NT2/D1 (cell line): ENCODE measurements at places on chromosomes 3 and 15.

DNA sequence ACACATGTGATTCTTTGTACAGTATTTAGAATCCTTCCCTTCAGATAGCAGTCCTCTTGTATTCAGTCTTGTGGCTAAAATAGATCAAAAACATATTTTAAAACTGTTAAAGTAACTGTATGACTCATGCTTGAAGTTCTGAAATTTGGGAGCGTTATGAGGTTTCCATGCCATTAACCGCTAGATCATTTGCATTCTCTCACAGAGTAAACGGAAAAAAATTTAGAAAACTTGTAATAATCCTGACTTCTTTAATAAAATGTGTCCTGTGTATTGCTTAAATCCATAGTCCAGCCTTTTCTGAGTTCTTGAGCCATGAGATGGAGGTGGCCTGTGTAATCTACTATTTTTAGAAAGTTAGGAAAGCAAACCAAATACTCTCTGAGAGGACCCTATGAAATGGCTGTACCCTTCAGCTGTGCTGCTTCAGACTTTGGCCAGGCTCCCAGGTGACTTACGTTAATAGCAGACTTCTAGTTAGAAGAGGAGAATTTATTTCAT lies 33.8 kb downstream of the MBNL1 start:
- DNase-seq = no peak

DNA sequence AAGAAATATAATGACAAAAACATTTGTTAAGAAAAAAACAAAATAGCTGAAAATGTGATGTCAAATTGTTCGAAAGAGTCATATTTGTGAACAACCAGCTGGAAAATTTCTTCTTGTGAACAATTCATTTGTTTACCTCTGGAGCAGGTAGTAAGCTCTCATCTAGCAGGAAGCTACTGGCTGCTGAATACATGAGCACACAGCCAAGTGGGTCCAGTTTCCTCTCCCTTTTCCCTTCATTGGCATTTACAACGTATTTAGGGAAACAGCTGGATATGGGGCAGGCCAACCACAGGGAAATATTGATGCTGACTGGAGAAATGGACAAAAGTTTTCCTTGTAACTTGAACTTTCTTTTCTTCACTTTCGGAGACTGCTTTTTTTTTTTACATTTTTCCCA lies 1354.7 kb upstream of the EPHA6 start:
- no peak for DNase-seq

DNA sequence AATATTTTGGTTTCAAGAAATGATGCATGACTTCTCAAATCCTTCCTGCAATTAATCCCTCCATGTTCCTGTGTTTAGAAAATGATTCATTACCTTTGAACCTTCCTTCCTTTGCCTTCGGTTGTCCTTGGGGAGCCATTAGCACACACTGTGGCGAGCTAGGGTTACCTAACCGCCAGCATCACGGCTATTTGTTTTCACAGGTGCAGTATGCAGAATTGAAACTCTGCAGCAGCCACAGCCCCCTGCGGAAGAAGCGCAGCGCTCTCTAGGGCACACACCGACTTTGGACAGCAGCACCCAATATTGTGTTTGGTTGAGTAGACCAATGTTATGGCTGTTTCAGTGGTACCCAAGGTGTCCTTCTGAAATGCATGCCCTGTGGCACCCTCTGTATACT lies 247.4 kb downstream of the MCTP2 start:
- no peak for DNase-seq

DNA sequence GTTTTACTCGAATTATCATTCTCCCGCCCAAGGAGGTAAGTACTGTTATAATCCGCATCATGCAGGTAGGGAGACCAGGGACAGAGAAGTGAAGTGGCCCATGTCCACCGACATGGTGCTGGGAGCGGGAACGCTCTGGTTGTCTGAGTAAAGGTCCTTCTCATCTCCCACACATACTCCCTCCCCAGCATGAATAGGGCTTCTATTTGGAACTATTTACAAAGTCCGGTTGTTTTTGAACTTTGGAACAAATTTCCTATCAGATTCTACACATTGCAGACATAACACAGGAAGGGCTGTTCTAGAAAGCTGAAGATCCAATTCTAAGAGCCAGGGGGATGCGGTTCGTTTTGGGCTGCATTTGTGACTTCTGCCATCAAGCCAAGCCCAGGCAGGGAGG lies 94.8 kb upstream of the TLE3 start:
- DNase-seq = no peak

- DNase-seq = no peak
Measured at GRCh38 chr3:1870738-1871137, 227.9 kb upstream of the CNTN4 start.

DNA sequence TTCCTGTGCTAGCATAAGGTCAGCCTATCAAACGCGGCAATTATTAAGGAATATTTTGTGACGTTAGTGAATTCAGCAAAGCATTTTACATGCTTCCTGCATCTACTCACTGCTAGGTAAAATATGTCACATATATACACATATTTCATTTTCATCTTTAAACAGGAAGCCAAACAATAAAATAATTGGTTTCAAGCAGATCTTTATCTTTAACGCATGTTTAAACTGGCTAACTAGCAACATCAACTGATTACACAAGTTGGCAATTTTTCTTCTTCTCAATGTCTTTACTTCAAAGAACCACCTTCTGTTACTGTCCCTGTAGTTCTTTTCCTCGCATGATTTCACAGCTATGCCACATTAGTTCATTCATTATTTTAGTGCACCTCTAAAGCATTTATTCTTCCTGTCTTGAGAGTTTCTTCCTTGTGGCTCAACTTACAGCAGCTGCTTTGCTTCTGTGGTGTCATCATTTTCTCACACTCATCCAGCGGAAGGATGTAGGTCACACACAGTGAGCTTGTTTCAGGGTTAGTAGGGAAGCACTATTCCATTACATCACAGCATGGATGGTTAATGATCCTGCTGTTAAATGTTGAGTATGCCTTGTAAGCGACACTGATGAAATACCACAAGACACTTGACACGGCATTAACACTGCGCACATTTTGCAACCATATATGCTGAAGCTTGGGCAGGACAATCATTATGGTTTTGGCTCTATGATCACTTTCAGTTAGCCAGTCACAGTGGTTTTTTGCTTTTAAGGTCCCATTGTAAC lies 2.3 kb upstream of the BCHE start:
- DNase-seq = no peak

GRCh38 chr3:38460377-38461270 lies 6.9 kb downstream of the ACVR2B start:
- DNase-seq = no peak

DNA sequence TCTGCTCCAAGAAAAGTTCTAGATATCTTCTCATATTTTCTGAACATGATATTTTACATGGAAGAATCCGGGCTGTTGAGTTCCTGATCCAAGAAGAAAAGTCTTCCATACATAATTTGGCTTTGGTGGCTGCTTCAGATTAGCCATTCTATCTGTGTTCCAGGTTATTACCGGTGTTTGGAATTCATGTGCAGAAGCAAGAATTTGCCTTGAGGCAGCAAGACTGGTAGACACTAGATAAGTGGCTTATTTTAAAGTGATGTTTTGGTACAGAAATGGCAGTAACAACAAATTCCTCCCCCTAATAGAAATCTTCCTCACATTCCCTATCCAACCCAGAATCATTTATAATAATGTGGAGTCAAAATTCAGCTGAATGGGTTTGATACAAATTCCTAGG lies 29.2 kb downstream of the MITF start:
- no peak for DNase-seq

DNA sequence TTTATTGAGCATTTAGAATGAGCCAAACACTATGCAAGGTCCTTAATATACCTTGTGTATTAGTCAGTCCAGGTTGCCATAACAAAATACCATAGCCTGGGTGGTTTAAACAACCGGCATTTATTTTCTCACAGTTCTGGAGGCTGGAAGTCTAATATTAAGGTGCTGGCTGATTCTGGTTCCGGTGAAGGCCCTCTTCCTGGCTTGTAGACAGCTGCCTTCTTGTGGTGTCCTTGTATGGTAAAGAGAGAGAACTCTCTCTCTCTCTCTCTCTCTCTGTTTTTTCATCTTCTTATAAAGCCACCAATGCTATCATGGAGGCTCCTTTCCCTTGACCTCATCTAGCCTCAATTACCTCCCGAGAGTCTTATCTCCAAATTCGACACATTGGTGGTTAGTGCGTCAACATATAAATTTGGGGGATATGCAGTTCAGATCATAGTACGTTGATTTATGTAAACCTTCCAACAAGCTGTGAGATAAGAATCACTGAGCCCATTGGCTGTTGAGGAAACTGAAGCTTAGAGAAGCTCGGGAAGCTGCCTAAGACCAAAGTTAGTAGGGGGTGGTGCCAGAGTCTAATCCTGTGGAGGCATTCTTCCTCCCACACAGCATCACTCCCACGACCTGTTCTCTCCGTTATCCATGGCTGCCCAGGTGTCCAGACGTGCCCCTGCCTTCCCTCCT lies 298.0 kb upstream of the PROK2 start:
- no peak for DNase-seq

- no peak for DNase-seq
Measured at GRCh38 chr3:25297667-25298585, 130.1 kb upstream of the RARB start.

DNA sequence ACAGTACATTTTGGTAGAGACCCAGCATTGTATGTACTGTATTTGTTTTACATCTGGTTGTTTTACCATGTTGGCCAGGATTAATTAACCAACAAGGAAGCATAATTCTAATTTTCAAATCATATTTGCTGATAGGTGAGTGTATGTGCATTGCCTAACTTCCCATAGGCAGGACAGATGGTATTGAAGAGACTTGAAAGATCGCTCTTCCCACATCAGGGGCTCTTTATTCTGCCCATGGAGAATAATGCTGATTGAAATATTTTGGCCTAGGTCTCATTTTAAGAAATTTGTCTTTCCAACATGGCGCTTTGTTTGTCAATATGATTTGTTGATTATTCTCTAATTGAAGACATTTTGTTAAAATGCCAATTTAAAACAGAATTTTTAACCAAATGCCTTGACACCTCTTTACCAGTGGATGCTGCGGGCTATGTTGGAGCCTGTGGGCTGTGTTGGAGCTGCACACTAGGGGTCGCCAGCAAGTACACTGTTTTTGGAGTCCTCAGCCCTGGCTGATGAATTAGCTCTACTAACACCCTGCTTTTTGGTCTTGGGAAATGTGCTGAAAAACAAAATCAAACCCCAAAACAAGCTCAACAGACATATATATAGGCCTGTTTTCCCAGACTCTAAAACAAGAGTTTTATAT lies 5.3 kb downstream of the P2RY12 start:
- DNase-seq = peak; percentile 28

- DNase-seq = no peak
Measured at GRCh38 chr3:168974617-168975403, 688.7 kb downstream of the MECOM start.

DNA sequence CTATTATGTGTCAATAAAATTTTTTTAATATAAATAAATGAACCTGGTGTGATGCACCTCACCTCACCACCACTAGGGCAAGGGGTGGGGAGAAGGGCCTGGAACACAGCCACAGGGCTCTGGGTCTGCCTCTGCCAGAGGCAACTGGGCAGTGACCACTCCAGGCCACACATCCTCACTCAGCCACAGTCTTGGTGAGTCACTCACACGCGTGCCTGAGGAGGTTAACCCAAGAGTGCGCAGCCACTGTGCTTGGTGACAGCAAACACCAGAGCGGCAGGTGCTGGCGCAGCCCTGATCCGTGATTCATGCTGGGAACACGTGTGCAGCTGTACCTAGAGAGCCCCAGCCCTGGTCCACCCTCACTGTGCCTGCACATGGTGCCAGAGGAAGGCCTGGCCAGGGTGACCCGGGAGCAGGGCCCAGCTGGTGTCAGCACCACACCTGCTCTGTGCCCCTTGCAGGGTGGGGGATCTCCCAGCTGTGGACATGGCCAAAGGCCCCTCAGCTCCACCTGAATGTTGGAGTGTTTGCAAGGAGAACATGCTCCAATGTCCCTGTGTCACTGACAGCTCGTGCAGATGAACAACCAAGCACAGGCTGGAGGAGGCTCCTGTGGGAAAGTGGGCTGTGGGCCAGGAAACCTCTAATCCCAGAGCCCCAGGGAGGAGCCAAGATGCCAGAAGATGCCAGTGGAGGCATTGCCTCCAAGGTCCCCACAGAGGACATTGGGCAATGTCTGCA lies 2.1 kb downstream of the SLC41A3 start:
- no peak for DNase-seq

GRCh38 chr3:196554205-196554604 lies 14.1 kb downstream of the WDR53 start:
- no peak for DNase-seq

DNA sequence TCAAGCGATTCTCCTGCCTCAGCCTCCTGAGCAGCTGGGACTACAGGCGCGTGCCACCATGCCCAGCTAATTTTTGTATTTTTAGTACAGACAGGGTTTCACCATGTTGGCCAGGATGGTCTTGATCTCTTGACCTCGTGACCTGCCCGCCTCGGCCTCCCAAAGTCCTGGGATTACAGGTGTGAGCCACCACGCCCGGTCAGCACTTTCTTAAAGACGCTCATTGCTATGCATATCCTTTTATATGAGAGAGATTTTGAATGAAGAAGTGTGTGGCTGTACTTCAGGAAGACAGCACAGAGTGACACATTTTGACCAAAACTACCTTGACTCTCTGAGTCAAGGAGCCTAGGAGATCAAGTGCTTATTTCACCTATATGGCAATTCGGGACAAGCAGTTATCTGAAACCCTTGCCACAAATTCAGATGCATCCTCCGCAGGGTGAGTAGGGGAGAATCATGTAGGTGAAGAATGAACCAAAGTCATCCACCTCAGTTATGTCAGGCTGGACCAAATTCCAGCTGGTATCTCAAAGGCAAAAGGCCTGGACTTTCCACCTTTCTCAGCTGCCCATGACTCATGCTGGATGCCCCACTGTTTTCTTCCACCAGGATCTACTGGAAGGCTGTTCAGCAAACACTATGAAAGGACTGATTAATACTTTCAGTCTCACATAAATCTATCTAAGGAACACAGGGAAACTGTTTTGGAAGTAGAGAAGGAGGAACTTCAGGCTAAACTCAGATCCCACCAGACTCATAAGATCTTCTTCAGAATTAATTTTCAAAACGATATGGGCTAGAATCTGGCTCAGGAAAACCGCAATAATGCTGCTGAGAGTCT lies 31.9 kb downstream of the SUSD5 start:
- no peak for DNase-seq

GRCh38 chr15:81168644-81169043 lies 28.0 kb upstream of the IL16 start:
- no peak for DNase-seq

DNA sequence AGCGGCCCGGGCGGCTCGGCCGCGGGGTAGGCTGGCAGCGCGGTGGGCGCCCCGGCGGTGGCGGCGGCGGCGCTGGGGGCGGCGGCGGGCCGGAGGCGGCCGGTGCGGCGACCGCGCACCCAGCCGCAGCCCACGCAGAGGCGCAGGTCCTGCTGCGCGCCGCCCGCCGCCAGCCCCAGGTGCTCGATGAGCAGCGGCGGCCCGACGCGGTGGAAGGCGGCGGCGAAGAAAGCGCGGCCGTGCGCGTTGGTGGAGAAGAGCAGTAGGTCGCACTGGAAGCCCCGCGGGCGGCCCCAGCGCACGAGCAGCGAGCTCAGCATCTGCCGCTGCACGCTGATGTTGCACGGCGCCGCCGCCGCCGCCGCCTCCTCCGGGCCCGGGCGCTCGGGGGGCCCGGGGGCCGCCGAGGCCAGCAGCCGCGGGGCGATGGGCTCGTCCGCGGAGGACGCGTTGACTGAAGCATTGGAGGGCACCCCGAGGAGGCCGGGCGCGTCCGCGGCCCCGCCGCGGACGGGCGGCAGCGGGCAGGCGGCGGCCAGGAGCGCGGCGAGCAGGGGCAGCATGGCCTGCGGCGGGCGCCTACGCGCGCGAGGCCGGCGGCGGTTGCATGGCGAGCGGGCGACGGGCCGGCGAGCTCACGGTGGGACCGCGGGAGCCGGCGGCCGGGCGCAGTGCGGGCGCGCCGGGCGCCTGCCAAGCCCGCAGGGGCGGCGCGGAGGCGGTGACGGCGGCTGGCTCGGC lies 452 bp downstream of the TMEM158 start:
- DNase-seq = no peak
